Activated T-cell treated with anti-CD3 and anti-CD28 coated beads, Interleukin-2, amount 50 U/mL, for 72 hours (primary cell): ENCODE measurements at places on chromosomes 5 and 9.
A peak's percentile ranks its signal among the peaks of the same experiment; 100 is the strongest.

- DNase-seq, result no peak
- no peak overlapping the region for H3K4me3 ChIP-seq
- no peaks in the 10 kb centered on the region for H3K36me3 ChIP-seq
- no peaks in the 10 kb centered on the region for H3K4me1 ChIP-seq
Observed at GRCh38 chr9:104074876-104075275, 19.2 kb upstream of the SMC2 start.

- DNase-seq, result no peak
- no peak overlapping the region for H3K27ac ChIP-seq
- H3K27me3 ChIP-seq, result no peaks in the 10 kb centered on the region
- H3K4me3 ChIP-seq, result no peak overlapping the region
- peaks cover 40% of the 10 kb centered on the region for H3K4me1 ChIP-seq
Observed at GRCh38 chr5:176561259-176561658, 12.1 kb downstream of the CDHR2 start.

- no peaks in the 10 kb centered on the region for H3K36me3 ChIP-seq
- DNase-seq, result no peak
- H3K4me3 ChIP-seq, result no peak overlapping the region
Observed at GRCh38 chr5:173747876-173748275, 131.4 kb upstream of the BOD1 start.

GRCh38 chr5:172429201-172429940 is 25.0 kb downstream of the SH3PXD2B start:
- H3K4me1 ChIP-seq, result no peaks in the 10 kb centered on the region
- DNase-seq, result no peak
- H3K27ac ChIP-seq, result no peak overlapping the region
- H3K4me3 ChIP-seq, result no peak overlapping the region
- H3K36me3 ChIP-seq, result no peaks in the 10 kb centered on the region

- no peak for DNase-seq
- H3K36me3 ChIP-seq, result peaks cover 30% of the 10 kb centered on the region
- peak overlapping the region; percentile 78 for H3K27ac ChIP-seq
- no peak overlapping the region for H3K4me3 ChIP-seq
- H3K27me3 ChIP-seq, result no peaks in the 10 kb centered on the region
Observed at GRCh38 chr5:148403344-148403743, 19.6 kb downstream of the FBXO38 start.
